ENCODE measurements at places on chromosomes 12 and 14. TPM values are rescaled to one million over a fixed set of nuclear protein-coding genes. Genes with fewer than 3 reads are reported as not detected.

Gene TAC3
- total RNA-seq: not detected

- DNase-seq: no peak
These were observed 14.5 kb downstream of the KIF26A start for GRCh38 chr14:104152686-104153393.

- no peak for DNase-seq
These were observed 47.3 kb downstream of the CHGA start for GRCh38 chr14:92970271-92970670.

DNA sequence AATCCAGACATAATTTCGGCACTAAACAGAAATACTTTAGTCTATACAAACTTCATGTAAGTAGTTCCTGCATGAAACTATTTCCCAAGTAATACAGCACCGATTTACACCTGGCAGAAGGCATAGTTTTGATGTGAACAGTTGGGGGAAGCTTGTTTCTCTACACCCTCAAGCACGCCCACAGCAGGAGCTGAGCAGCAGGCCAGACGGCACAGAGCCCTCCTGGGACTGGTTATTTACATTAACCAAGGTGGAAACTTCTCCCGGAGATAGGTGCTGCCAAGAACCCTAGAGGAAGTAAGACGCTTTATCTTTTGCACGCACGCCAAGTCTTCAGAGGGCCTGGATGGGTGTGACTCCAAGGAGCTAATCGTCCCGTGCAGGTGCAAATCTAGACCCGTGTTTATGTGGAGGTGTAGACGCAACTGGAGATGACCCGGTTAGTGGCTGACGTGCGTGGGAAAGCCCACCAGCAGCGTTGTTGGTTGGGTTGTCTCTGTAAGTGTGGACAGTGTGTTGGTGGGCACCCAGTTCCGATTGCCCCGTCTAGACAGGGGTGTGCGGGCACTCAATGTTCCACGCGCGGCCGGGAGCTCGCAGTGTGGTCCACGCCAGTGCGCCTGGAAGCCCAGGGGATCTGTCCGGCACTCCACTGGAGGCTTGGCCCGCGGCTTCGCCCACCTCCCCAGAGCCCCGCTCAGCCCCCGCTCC lies 767 bp upstream of the TCP11L2 start:
- DNase-seq: peak; percentile 65

DNA sequence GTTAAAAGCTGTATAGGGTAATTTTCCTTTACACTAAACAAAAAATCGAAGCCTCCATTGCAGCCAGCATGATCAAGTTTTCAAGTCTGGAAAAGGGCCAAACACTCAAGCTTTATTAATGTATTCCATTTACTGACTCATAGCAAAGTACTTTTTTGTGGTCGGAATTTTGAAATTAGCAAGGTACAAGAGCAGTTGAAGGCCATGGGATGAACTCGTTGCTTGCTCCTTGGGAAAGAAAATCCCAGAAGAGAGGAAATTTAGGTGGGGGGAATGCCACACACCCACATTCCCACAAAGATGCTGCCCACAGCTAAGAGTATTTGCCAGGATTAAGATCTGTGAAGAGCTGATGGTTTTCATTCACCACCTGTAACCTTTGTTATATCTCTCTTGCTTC lies 333.7 kb downstream of the EGLN3 start:
- DNase-seq: peak; percentile 80

DNA sequence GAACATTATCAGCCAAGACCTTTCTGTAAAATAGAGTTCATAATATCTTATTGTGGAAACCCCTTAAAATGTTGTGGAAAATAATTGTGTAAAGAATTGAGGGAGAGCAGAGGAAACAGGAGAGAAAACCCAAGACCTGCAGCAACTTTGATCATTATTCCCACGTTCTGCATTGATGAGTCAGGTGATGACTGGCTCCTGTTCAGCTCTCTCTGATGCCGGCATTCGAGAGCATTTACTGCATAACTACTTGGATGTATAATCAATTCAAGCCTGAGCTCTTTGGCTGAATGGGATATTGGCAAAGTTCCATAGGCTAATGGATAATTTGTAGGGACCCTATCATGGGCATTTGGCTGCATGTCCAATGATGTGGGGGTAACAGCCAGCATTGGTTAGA lies 176.3 kb upstream of the ARID2 start:
- no peak for DNase-seq

GRCh38 chr14:22333422-22334274 lies 255.4 kb downstream of the DAD1 start:
- DNase-seq: peak; percentile 85

- no peak for DNase-seq
These were observed 247.5 kb upstream of the CRY1 start for GRCh38 chr12:107340898-107341297.

- no peak for DNase-seq
These were observed 14.3 kb upstream of the KRT5 start for GRCh38 chr12:52534482-52534881.

DNA sequence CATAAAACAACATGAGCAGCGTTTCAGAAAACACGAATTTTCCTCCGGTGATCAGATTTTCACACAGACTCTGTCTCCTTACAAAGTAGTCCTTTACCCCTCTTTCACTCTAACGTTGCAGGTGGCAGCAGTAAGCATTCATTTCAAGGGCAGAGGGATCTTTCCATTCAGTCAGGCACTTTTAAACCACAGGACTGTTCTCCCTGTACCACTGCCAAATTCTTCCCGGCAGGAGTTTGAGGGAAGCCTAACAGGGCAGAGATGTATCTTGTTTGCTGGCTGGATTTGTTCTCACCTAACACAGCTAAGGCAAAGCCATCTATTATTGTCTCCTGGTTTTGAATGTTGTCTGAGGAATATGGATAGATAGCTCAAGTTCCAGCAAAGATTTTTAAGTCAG lies 1187.3 kb upstream of the SEL1L start:
- DNase-seq: no peak

Measured in GM23248 (cell line).